Fibroblast of skin of abdomen (primary cell): ENCODE measurements at places on chromosomes 12 and 14.

DNA sequence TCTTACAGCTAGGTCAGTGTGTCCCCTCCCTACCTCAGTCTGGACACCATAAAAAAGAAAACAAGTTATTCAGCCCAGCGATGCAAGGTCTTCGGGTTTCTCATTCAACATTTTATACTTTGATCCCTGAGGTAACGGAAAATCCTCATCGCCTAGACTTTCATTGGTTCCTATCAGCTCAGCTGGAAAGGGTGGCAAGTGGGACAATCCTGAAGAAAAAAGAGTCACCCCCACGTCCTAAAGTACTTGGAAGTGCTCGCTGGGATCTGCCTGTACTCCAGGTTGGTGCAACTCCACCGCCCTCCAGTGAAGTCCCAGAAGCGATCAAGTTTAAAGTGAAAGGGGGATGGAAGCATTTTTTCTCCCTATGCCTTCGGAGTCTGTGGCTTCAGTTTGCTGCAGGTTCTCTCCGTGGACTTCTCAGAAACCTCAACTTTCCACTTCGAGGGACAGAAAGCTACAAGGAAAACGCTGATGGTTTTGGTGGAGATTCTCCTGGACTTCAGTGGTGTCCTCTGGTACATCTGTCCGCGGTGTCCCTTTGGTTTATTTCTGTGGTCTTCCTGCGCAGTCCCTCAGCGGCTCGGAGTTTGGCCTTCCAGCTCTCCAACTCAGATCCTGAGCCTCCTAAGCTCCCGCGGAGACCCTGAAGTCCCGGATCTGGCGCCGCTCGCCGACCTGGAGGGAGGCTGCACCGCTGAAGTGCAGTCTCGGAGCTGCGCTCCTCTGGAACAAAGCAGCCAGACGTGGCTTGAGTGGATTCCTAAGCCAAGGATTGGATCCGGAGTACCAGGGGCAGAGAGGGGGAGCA lies 1.8 kb upstream of the LRFN5 start:
- DNase-seq: peak; percentile 90

- DNase-seq: no peak
These were observed 46.1 kb downstream of the RASSF3 start for GRCh38 chr12:64656429-64656828.

DNA sequence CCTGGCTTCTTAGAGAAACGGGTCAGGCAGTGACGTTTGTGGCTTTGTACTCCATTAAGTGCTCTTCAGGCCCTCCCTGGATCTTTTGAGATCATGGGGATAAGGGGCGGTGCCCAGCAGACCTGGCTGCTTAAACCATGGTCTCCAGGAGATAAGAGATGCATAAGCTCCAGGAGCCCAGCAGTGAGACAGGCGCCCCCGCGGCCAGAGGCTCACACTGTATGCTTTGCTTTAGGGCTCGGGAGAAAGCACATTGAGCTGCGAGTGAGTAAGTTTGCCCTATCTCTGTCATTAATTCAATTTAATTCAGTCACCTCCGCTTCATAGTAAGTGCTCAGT lies 359.5 kb downstream of the CACNA1C start:
- DNase-seq: no peak

DNA sequence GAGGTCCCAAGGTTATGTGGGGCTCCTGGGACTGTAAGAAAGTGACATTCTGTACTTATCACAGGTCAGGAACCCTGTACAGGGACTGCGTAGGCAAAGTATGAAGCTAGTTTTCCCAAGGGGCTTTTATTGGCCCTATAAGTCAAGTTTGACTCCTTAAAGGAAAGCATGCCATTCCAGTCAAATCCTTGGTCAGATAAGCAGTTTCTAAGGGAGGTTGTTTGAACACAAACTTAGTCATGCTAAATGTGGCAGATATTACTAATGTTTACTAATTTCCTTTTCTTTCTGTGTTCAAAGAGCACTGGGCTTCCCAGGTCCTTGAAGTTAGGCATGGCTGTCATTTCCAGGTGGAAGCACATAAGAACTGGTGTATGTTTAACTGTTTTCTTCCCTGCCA lies 472.4 kb downstream of the ATP23 start:
- peak; percentile 52 for DNase-seq

DNA sequence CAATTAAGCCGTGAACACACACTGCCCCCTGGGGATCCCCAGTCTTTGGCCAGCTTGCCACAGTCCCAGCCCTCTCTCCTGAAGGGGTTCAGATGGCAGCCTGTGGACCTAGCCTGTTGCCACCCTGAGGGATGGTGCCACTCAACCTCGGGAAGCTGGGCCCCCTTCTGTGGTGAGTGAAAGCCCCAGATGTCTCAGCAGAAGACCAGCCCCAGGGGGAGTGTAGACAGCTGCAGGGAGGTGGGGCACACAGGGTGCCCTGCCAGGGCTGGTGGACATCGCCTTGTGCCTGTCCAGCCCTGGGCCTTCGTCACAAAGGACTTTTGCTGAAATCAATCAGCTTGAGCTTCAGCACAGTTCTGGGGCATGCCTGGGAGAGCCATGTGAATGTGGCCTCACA lies 32.4 kb downstream of the C14orf132 start:
- DNase-seq: no peak

- DNase-seq: no peak
These were observed 17.5 kb downstream of the CHPT1 start for GRCh38 chr12:101714877-101715444.

GRCh38 chr12:41409628-41410027 lies 221.5 kb downstream of the PDZRN4 start:
- DNase-seq: no peak

DNA sequence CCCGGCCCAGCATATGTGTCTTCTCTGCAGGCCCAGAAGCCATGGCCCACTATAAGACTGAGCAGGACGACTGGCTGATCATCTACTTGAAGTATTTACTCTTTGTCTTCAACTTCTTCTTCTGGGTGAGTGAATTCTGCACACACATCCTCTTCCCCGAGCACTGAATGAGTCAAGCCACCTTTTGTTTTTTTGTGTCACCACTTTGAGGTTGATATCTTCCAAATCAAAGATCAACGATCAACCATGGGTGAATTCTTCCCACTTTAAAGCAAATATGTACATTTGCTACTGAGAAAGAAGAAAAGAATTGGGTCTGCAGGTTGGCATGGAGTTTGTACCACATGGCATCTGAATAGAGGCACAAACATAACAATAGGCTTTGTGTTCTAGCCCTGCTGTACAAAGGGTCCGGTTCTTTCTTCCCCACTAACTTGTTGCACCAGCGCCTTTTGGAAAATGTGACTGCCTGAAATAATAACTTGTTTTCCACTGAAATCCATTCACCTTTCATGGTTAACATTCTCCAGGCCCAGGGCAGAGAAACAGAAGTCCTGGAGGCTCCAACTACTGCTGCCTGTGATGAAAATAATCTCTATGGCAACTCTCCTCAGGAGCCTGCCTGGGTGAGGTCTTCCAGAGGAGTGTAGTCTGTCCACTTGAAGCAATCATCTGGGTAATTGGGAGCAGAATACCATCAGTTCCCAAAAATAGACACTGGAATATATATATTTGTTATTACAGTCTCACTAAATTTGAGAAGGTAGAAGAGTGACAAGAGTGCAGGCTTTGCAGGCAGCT lies 27.6 kb downstream of the TSPAN11 start:
- DNase-seq: no peak

- no peak for DNase-seq
These were observed 159.3 kb downstream of the SLC15A4 start for GRCh38 chr12:128664501-128664900.

DNA sequence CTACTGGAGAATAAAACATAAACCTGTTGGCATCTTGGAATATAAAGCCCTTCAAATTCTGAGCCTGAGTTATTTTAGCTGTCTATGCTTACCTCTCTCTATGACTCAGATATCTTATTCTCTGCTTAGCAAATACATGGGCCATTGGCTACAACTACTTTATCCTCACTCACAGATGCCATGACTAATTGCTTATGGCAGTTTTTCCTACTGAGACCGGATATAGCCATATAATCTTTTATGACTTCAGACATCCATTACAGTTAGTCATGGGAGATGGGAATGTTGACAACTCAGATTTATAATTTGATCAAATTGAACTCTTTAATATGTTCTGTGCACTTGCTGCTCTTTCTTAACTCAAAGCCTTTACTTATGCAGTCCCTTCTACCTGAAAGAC lies 502.4 kb upstream of the ATP2B1 start:
- DNase-seq: peak; percentile 74

DNA sequence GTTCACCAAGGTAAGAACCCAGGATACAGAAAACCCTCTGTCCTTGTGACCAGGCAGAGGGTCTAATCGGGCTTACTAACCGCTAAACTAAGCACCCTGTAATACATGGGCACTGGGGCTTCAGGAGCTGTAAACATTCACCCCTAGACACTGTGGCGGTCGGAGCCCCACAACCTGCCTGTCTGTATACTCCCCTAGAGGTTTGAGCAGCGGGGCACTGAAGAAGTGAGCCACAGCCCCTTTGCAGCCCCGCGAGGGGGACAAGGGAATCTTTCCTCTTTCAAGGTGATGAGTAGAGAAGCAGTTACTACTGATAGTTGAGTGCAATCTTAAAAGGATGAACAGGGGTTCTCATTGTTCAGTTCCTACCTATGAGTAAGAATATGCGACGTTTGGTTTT lies 397.2 kb downstream of the AEBP2 start:
- no peak for DNase-seq

- DNase-seq: no peak
These were observed 5.8 kb downstream of the TRIP11 start for GRCh38 chr14:92033906-92034687.

GRCh38 chr14:61260939-61261776 lies 20.0 kb downstream of the TMEM30B start:
- peak; percentile 69 for DNase-seq

DNA sequence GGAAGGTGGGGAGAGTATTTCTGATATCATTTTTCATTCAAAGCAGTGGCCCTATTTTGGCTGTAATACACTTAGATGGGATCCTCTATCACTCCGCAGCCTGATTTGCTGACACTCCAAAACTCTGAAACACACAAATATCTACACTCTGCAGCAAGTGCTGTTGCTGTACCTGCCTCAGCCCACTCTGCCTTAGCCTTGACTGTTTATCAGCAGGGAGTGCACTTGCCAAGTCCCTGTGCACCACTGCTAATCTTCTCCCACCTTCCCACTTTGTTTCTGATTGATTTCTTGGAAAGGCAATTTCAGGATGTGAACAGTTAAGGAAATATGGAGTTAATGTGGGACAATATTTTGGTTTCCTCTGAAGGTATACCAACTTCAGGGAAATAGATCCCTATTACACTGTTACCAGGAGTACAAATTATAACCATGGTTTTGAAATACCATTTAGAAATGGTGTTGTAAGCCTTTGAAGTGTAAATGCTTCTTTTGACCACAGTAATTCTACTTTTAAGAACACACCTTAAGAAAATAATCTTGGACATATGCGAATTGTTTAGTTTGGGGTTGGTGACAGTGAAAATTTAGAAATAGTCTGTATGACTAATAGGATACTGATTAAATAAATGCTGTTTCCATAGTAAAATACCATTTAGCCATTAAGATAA lies 59.3 kb downstream of the MBIP start:
- DNase-seq: no peak

DNA sequence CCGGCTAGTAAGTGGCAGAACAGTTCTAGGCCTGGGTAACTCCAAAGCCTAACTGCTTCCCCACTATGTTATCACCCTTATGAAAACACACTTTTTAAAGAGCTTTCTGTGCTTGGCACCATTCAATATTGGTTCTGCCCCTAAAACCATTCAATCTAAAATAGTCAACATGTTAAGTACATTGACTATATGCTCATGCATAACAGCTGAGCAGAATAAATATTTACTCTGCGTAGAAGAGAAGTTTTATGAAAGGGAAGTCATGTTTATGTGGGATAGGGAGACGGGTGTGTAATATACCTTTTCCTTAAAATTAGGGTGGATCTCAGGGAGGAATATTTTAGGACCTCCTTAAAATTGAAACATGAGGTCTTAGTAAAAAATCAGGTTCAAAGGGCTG lies 80.5 kb downstream of the SAMD4A start:
- no peak for DNase-seq

GRCh38 chr12:66290716-66291200 lies 11.5 kb upstream of the HELB start:
- DNase-seq: no peak

DNA sequence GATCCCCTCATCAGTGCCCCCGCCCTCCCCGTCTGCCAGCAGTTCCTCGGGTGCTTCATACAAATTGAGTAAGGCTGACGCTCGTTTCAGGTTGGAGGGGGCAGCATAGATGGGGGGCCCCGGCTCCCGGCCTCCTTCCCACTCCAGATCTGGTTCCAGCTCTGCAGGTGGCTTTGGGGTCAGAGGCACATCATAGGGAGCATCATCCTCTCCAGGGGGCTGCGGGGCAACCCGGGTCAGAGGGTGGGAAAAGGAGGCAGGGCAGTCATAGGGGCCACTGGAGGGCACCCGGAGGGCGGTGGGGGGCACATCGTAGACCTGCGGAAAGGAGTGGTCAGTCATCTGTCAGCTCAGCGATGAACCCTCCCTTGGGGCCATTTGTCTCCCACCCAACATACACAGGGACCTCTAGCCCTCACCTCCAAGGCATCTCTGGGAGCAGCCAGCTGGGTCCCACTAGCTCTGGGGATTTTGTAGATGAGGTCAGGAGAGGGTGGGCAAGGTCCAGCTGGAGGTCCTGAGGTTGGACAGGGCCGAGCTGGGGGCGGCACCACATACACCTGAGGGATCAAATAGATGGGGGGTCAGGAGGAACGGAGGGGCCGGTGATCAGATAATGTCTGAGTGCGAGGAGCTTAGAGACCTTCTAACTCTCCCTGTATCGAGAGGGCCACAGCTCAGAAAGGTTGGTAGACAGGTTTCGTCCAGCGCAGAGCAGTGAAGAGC lies 5.1 kb downstream of the EFS start:
- DNase-seq: no peak

GRCh38 chr12:124920353-124920935 lies 6.0 kb upstream of the UBC start:
- DNase-seq: no peak
